ENCODE measurements at places on chromosomes 3 and 15.

GRCh38 chr3:69368129-69368741, 17.7 kb downstream of the FRMD4B start:
- DNase-seq = no peak

DNA sequence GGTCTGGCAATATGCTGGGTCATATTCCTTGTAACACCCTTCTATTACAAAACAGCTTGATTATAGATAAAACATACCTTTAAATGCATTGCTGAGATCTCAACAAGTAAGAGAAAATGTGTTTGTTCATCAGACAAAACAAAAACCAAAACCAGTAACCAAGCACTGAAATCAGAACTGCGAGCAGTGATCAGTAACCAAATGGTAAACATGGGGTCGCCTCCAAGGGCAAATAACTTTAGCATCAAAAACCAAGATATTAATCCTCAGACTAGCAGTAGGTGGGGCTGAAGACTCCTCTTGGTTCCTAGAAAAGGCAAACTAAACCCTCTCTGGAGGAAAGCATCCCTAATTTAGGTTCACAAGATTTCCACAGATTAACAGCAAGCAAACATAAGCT, 6.6 kb upstream of the HESX1 start:
- DNase-seq = no peak

GRCh38 chr3:194779729-194780224, 94.1 kb downstream of the FAM43A start:
- DNase-seq = no peak

- DNase-seq = no peak
These were observed 76.0 kb upstream of the SEC13 start for GRCh38 chr3:10396931-10397330.

GRCh38 chr3:38009807-38010591, 19.4 kb downstream of the VILL start:
- DNase-seq = no peak
